ENCODE measurements at places on chromosomes 4 and X. TPM values are rescaled to one million over a fixed set of nuclear protein-coding genes. Genes with fewer than 3 reads are reported as not detected.

NR3C2 gene
- total RNA-seq = 0.19 TPM

JAKMIP1 gene
- total RNA-seq = not detected

PRDM8 gene
- total RNA-seq = 3.5 TPM

RS1 gene
- not detected for total RNA-seq

TKTL1 gene
- total RNA-seq = not detected

MED12 gene
- total RNA-seq = 24.5 TPM

ZNF185 gene
- total RNA-seq = 2.2 TPM

FGFR3 gene
- 0.24 TPM for total RNA-seq

MAGIX gene
- 0.19 TPM for total RNA-seq

PPEF1 gene
- total RNA-seq = not detected

FATE1 gene
- 0.75 TPM for total RNA-seq

ZNF280C gene
- total RNA-seq = 4.7 TPM

MAMLD1 gene
- 1.1 TPM for total RNA-seq

NPY5R gene
- total RNA-seq = not detected

PSAPL1 gene
- total RNA-seq = under 0.01 TPM

ASB5 gene
- not detected for total RNA-seq

CRMP1 gene
- total RNA-seq = 0.06 TPM

ERVMER34-1 gene
- not detected for total RNA-seq

METAP1 gene
- total RNA-seq = 25.8 TPM

FABP2 gene
- total RNA-seq = not detected

HAND2 gene
- 15.3 TPM for total RNA-seq

HELT gene
- not detected for total RNA-seq

IGFBP7 gene
- total RNA-seq = 2,649 TPM

PNMA5 gene
- total RNA-seq = not detected

OPRPN gene
- not detected for total RNA-seq

ZNF732 gene
- total RNA-seq = not detected

RNF128 gene
- total RNA-seq = not detected

RPS6KA6 gene
- total RNA-seq = 5.8 TPM

DUSP21 gene
- total RNA-seq = not detected

Measured in cardiac ventricle fibroblast (primary cell).